ENCODE measurements at places on chromosomes 11 and 22. TPM values are rescaled to one million over a fixed set of nuclear protein-coding genes. Genes with fewer than 3 reads are reported as not detected.

MPPED1 gene
- total RNA-seq = not detected

CARNS1 gene
- total RNA-seq = 0.23 TPM

NXPE1 gene
- total RNA-seq = not detected

B3GAT1 gene
- 1.9 TPM for total RNA-seq

OR51B5 gene
- total RNA-seq = not detected

BTBD18 gene
- not detected for total RNA-seq

CECR2 gene
- total RNA-seq = 15.7 TPM

PRRG4 gene
- 0.14 TPM for total RNA-seq

ART5 gene
- 4.1 TPM for total RNA-seq

KRTAP5-10 gene
- total RNA-seq = not detected

GRM5 gene
- total RNA-seq = 0.70 TPM

FJX1 gene
- total RNA-seq = 50.2 TPM

DNA sequence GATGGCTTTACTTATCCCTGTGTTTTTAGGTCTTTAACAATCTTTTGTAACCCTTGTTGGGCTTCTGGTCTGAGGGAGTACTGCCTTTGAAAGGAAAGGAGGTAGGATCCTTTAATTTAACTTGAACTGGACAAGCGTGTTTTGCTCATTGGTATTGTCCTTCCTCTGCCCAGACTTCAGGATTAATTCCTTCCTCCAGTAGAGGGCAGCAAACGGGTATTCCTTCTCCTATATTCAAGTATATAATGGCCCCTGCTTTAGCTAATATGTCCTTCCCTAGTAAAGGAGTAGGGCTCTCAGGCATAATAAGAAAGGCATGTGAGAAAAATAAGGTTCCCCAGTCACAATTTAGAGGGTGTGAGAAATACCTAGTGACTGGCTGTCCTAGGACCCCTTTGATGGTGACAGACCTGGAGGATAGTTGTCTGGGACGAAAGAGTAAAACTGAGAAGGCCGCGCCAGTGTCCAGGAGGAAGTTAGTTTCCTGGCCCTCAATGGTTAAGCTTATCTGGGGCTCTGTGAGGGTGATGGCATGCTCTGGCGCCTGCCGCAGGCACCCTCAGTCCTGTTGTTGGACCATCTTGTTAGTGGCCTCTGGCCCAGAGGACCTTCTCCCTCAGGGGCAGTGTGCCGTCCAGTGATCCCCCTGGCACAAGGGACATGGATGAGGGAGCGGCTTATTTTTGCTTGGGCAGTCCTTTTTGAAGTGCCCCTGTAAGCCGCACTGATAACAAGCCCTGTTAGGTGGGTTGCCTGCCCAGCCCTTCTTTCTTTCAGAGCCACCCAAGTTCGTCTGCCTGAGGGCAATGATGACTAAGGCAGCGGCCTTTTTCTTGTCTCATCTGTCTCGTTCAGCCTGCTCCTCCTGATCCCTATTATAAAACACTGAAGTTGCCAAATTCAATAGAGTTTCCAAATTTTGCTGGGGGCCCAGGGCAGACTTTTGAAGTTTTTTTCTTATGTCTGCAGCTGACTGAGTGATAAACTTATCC, 51.8 kb downstream of the C11orf71 start:
- no peak overlapping the region for H3K4me3 ChIP-seq
- H3K36me3 ChIP-seq = no peaks in the 10 kb centered on the region
- no peaks in the 10 kb centered on the region for H3K27me3 ChIP-seq
- peak; percentile 33 for DNase-seq
- H3K27ac ChIP-seq = no peak overlapping the region
- H3K4me1 ChIP-seq = peaks cover 2% of the 10 kb centered on the region

DNA sequence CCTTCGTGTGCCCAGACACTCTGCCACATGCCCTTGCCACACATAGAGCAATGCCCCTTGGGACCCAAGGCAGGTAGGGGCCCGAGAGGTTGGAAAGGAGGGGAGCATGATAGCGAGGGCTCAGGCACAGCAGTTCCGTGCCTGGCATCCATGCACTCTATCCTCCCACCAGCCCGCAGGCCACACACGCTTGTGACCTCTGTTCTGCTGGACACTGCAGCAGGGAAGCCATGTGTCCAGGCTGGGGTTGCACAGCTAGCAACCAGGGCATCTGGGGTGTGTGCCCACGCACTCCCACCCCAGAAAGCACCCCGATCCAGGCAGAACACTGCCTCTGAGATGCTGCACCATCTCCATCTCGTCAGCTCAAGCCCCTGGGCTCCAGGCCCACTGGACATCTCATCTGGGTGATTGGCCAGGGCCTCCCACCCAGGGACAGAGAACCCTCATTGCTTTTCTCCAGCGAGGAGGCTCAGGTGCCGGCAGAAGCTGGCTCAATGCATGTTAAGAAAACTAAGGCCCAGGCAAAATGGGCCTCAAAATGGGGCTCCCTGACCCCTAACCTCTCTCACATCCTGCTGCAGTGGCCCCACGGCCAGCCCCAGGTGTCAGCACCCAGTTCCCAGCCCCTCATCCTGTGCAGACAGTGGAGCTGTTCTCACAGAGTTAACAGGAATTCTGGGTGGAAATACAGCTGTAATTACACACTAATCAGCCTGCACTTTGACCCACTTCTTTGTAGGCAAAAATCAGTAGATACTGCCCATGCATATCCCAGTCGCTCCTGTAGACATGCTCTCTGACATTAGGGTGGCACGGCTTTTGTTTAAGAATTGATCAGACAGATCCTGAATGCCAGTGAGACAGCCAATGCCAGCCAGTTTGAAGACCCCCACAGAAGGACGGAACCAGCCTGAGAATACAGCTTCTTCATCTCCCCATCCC, 173.9 kb upstream of the B3GAT1 start:
- H3K4me1 ChIP-seq = no peaks in the 10 kb centered on the region
- H3K4me3 ChIP-seq = no peak overlapping the region
- DNase-seq = no peak
- no peaks in the 10 kb centered on the region for H3K27me3 ChIP-seq
- H3K36me3 ChIP-seq = no peaks in the 10 kb centered on the region

- no peaks in the 10 kb centered on the region for H3K27me3 ChIP-seq
- no peak overlapping the region for H3K4me3 ChIP-seq
- H3K36me3 ChIP-seq = no peaks in the 10 kb centered on the region
- peak; percentile 32 for DNase-seq
- H3K4me1 ChIP-seq = no peaks in the 10 kb centered on the region
Observed at GRCh38 chr22:33271390-33272161, 213.4 kb upstream of the SYN3 start.

DNA sequence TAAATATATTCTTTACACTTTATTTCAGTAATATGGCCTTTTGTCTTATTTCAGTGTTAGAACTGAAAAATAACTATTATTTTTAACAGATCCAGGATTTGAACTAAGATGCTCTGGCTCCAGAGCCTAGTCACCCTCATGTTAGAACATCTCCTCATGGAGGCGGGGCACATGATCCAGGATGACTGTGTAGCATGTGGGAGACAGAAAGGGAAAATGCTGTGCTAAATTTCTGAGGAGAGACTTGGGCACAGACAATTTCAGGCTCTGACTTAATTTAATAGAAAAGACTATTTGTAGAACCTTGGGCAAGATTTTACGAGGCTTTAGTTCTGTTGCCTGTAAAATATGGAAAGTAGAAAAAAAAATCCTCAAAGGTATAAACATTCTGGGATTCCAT, 24.1 kb downstream of the CTSC start:
- no peak overlapping the region for H3K4me3 ChIP-seq
- no peak for DNase-seq
- H3K27ac ChIP-seq = no peak overlapping the region
- no peaks in the 10 kb centered on the region for H3K27me3 ChIP-seq
- H3K36me3 ChIP-seq = no peaks in the 10 kb centered on the region

DNA sequence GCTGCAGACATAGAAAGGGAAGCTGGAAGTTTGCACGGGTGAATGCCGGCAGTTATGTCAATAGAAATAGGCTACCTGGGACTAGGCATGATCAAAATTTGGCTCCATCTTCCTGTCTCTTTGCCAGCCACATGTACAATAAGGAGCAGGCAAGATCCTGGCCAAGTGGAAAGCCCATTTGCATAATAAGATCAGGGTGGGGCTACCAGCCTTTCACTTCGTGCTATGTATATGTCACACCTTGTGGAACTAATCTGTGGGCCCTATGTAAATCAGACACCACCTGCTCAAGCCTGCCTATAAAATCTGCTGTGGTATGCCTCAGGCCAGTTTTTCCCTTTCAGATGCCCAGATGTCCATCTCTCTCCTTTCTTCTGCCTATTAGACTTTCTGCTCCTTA, 79.3 kb upstream of the DRD2 start:
- H3K27me3 ChIP-seq = no peaks in the 10 kb centered on the region
- no peak overlapping the region for H3K4me3 ChIP-seq
- no peak overlapping the region for H3K27ac ChIP-seq
- H3K4me1 ChIP-seq = peaks cover 20% of the 10 kb centered on the region
- no peak for DNase-seq

DNA sequence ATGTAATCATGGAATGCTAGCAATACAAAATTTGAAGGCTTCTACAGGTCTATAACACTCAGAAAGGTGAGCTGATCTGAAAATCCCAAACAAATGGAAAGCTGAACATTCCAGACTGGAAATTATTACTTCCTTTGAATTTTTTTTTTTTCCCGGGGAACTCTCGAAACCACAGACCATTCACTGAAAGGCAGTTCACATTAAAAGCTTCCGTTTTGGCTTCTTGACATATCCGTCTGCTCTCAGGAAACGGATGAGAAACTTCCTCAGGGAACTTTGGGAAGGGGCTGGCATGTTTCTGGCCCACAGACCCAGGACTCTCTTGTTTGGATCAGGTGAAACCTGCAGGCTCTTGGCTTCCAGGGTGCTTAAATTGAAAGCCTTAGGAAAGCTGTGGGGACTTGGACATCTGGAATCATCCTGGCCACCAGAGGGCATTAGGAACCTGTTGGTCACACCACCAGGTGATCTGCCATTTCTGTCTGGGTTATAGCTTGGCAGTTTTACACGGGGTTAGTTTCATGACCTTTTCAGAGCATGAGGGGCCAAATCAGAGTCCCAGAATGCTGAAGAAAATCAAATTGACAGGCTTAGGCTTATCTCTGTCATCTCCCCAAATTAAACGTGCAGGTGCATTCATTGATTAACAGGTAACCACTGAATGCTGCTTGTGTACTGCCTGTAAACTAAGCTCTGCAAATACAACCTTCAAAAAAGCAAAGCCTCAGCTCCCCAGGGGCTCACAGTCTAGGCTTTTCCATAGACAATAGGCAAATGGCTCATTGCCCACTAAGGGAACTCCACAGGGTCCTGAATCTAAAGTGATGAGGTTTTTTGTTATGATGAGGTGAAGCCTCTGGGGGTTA, 22.7 kb upstream of the GRAMD1B start:
- H3K4me1 ChIP-seq = no peaks in the 10 kb centered on the region
- no peak overlapping the region for H3K4me3 ChIP-seq
- DNase-seq = peak; percentile 47
- H3K36me3 ChIP-seq = no peaks in the 10 kb centered on the region
- no peak overlapping the region for H3K27ac ChIP-seq

DNA sequence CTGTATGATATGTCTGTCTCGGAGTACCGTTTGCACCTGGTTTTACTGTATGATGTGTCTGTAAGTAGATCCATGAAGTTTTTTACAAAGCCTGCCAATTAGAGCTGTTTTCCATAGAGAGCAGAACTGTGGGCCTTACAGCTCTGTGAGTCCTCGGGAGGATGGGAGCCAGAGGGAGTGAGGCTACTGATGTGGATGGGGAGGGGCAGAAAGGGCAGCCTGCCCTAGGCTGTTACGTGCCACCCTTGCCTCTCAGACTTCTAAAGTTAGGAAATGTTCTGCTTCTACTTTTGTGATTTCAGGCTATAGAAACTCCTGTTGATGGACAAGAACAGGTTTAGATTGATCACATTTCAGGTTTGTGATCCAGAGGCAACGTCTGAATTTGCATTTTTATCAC, 105.2 kb downstream of the PPP6R3 start:
- DNase-seq = no peak
- peaks cover 28% of the 10 kb centered on the region for H3K36me3 ChIP-seq
- H3K4me3 ChIP-seq = no peak overlapping the region
- no peak overlapping the region for H3K27ac ChIP-seq

DNA sequence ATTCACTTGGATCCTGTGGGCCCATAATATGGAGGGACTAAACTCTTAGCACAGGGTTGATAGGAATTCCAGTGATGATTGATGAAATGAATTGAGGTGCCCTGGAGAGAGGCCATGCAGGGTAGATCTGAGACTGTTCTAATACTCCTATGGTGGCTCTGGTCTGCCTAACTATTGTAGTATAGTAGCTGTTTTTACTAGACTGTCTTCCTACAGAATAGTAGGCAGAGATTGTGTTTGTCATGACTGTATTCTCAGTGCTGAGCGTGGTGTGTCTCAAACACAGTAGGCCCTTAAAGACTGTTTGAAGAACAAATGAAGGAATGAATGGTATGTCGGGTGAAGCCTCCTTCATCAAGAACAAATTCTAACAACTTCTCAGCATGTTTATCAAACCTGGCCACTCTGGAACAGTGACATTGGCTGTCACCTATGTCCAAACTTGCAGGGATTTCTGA, 107.0 kb upstream of the SESN3 start:
- H3K4me1 ChIP-seq = peaks cover 26% of the 10 kb centered on the region
- H3K4me3 ChIP-seq = no peak overlapping the region

DNA sequence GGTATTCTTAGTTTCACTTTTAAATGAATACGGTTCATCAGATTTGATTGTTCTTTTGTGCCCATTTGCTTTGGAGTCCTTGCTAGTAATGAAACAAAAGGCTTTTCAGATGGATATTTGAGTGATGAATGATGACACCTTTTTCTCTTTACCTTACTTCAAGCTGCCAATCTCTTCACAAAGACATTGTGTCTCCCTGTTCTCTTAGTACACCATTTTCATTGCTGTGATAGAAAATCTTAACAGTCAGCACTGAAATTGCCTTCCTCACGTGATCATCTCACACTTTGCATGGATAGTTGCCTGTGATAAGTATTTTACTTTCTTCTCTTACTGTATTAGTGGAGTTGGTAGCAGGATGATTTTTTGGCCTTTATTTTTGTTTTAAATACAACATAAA, 396.6 kb downstream of the NELL1 start:
- H3K27ac ChIP-seq = no peak overlapping the region
- H3K4me1 ChIP-seq = no peaks in the 10 kb centered on the region
- H3K27me3 ChIP-seq = no peaks in the 10 kb centered on the region
- no peaks in the 10 kb centered on the region for H3K36me3 ChIP-seq

DNA sequence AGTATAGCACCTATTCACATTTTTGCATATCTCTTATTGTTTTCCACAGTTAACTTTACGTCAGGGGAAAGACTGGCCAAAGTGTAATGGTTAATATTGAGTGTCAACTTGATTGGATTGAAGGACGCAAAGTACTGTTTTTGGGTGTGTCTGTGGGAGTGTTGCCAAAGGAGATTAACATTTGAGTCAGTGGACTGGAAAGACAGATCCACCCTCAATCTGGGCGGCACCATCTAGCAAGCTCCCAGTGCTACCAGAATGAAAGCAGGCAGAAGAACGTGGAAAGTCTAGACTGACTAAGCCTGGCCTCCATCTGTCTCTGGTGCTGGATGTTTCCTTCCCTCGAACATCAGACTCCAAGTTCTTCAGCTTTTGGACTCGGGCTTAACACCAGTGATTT, 1900.7 kb upstream of the RAG2 start:
- H3K27ac ChIP-seq = no peak overlapping the region
- H3K36me3 ChIP-seq = no peaks in the 10 kb centered on the region
- H3K4me3 ChIP-seq = no peak overlapping the region
- H3K4me1 ChIP-seq = no peaks in the 10 kb centered on the region
- DNase-seq = no peak
